ENCODE measurements at places on chromosomes 11 and 22. TPM values are rescaled to one million over a fixed set of nuclear protein-coding genes. Genes with fewer than 3 reads are reported as not detected.

DNA sequence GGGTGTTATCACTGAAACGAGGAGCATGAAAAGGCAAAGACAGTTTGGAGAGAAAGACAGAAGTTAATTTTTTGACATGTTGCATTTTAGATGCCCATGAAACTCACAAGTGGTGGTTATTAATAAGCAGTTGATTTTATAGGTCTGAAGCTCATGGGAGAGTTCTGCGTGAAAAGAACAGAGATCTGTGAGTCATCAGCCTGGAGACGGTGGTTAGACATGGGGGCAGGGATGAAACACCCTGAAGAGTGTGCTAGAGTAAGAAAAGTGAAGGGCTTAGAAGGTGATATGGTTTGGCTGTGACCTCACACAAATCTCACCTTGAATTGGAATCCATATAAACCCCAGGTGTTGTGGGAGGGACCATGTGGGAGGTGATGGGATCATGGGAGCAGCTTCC is 289.1 kb upstream of the ISX start:
- DNase-seq, result no peak

DNA sequence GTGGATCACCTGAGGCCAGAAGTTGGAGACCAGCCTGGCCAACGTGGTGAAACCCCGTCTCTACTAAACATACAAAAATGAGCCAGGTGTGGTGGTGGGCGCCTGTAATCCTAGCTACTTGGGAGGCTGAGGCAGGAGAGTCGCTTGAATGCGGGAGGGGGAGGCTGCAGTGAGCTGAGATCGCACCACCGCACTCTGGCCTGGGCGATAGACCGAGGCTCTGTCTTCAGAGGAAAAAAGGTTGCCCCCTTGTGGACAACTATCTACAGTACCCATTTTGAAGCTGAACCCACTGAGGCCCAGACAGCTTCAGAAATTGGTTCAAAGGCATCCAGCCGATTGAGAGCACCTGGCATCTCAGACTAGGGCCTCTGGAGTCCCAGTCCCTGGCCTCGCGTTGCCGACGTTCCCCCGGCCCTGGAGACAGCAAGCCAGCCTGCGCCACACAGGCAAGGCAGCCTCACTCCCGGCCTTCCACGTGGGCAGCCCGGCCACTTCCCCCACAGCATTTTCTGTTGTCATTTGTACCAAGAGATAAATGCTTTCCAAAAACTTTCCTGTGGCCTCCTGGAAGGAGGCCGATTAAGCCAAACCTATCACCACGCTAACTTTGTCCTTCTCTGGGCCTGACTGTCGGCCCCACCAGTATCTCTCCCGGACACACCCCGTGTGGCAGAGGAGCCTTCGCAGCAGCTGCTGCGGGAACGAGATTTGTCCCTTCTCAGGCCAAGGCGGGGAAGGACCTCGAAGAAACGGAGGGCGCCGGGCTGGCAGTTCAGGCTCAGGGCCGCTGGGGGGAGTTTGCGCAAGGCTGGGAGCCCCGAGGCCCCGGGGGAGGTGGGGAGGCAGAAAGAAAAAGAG is 82.8 kb downstream of the FLI1 start:
- DNase-seq, result peak; percentile 43

DNA sequence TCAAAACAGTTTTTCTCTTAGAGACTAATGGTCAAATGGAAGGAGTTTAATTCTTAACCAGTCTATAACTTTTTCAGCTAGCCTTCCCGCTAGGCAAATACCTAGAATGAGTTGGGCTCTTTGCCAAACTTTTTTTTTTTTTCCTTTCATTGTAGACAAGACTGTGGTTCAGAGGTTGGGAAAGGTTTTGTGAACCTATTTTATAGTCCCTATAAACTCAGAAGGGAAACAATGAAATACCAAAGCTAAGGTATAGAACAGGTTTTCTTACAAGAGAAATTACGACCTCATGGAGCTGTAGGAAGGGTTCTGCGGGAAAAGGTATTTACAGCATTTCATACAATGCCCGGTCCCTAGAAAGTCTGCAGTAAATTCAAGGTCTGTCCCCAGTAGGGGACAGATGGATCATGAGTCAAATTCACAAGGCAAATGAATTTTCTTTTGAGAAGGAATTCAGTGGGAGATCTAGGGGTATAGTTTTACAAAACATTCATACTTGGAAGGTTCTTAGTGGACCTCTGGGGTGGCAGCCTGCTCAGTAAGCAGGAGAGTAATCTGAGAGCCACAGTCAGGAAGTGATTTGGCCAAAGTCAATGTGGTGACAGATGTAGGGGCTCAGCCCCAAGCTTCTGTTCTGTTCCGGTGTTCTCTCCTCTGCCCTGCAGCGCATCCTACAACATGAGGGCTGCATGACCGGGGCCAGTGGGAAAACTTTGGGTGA is 146.8 kb downstream of the DBX1 start:
- DNase-seq, result no peak

DNA sequence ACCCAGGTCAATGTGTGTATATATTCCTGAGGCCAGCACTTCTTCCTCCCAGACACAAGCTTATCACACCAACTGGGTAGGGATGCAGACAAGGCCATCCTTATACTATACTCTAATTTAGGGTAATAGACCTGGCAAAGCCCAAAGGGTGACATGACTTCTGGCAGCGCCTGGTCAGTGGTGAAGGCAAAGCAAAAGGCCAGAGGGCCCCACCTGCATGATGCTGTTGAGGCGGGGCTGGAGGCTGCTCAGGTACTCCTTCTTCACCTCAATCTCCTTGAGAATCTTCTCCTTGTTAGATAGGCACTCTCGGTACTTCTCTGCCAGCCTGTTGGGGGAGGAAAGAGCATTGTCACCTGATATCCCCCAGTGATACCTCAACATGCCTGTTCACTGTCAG is 17.1 kb downstream of the THOC5 start:
- no peak for DNase-seq

DNA sequence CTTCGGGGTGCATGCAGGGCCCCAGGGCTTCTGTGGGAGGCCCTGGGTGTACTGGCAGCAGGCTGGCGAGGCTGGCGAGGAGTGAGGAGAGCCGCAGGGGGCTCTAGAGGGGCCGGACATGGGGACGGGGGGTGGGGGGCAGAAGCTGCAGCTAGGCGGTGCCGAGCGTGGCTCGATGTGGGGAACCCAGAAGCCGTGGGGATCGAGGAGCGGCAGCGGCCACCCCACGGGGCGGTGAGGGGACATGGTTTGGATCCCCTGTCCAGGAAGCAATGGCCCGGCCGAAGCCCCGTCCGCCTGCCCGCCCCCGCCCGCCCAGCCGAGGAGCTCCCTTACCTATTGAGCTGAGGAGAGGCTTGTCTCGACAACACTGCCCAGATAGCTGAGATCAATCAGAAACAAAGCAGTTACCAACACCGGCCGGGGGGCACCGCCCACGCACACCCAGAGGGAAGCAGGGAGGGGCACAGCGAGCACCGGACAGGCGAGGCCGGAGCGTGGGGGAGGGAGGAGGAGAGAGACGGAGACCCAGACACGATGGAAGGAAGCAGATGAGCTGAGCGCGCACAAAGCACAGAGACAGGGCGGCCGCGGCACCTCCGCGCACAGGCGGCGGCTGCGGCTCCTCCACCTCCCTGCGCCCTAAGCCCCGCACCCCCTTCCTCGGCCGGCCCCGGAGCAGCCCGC is 38.7 kb downstream of the IGSF9B start:
- peak; percentile 71 for DNase-seq

DNA sequence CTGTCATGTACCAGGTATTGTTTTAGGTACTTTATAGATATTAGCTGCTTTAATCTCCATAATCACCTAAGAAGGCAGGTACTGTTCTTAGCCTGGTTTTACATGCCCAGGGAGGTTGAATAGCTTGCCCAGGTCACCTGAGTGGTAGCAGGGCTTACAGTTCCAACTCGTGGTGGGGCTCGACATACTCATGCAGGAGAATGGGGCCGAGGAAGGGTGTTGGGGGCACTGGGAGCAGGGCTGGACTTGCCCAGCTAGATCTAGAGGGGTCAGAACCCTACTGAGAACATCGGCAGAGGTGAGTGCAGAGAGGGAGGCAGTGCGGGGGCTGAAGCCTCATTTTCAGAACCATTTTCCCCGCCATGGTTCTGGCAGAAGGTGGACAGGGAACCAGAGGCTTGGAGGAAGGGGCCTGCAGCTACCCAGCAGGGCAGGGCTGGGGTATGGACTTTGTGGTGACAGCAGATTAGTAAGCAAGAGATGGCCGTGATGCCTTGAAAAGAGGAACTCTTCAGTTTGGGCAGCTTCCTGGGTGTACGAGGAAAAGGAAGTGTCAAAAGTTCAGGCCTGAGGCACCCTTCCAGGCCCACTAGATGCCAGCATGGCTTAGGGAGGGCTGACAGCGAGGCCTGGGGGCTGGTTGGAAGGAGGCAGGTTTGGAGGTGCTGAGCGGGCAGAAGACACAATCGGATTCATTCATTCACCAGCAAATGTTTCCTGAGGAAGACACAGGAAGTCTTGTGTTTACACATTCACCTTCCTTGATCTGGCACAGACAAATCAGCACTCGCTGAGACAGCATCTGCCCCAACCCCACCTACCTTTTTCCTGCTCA is 54.7 kb upstream of the LYVE1 start:
- peak; percentile 84 for DNase-seq

GRCh38 chr11:118625036-118625690 is 17.7 kb downstream of the PHLDB1 start:
- no peak for DNase-seq

DNA sequence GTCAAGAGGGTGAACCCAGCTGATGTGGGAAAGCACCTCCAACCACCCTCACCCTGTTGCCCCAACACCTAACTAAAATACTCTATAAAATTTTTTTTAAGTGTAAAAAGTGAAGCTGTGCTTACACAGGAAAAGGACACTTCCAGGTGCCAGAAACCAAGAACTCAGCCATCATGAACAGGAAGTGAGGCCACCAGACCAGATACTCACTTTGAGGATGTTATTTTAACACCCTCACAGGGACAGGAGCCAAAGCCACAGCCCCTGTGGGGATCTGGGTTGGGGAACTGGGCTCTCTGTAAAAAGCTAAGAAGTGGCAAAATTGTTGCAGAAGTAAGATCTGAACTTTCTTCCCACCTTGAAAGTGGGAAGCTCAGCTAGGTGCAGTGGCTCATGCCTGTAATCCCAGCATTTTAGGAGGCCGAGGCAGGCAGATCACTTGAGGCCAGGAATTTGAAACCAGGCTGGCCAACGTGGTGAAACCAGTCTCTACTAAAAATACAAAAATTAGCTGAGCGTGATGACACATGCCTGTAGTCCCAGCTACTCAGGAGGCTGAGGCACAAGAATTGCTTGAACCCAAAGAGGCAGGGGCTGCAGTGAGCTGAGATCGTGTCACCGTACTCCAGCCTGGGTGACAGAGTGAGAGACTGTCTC is 3.8 kb downstream of the RSPH14 start:
- peak; percentile 28 for DNase-seq

GRCh38 chr11:82462608-82463242 is 270.9 kb downstream of the FAM181B start:
- DNase-seq, result no peak

DNA sequence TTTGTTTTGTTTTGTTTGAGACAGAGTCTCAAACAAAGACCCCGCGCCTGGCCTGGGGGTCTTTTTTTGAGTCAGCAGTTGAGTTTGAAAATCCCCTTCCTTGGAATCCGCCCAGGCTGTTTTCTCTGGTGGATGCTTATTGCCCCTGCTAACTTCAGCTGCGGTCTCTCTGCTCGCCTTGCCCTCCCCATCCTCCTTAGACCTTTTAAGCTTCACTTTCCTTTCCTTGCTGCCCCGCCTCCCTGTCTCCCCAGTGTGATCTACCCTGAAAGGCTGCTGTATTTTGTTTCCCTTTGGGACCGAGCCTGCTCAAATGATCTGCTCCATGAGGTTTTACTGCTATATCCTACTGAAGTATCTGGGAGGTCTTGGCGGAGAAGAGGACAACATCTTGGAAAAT is 2.5 kb downstream of the USP18 start:
- no peak for DNase-seq

GRCh38 chr11:130099356-130099755 is 29.7 kb downstream of the APLP2 start:
- no peak for DNase-seq

DNA sequence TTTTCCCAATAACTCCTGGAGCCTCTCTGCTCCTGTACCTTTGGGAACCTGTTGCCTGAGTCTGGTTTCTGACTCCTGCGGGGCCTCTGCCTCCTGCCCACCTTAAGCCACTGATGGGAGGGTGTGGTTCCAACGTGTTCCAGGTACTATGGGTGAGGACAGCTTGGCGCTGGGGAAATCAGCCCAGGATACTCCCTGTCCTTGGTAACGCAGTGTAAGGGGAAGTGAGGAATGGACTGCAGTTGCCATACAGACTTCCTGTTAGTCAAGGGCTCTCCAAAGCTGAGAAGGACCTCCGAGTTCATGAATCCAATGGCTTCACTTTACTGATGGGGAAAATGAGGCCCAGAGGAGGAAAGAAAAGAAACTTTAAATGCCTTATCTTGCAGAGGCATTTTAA is 1.2 kb upstream of the MARK2 start:
- no peak for DNase-seq

DNA sequence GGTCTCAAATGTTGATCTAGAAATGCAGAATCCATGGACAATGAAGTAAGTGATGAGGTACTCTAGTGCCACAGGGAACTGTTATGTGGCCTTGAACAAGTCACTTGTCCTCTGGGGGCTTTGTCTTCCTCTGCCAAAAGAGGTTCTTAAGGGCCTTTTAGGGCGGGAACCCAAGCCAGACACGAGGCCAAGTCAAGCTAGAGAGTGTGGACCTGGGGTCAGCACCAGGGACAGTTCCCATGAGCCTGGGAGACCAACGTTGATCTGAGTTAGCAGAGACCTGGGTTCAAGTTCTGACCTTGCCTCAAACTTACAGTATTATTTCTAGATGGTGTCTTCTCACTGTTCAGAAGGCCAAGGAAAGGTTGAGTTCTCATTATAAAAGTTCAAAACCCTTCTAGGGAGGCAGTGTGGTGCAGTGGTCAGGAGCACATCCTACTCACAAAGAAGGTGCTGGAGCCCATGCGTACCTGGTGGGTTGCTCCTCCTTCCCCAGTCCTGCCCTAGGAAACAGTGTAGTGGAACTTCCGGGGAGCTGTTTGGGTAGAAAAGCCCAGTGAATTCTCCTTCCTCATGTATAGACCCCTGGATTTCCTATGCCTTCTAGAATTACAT is 121.5 kb downstream of the CHST1 start:
- no peak for DNase-seq

DNA sequence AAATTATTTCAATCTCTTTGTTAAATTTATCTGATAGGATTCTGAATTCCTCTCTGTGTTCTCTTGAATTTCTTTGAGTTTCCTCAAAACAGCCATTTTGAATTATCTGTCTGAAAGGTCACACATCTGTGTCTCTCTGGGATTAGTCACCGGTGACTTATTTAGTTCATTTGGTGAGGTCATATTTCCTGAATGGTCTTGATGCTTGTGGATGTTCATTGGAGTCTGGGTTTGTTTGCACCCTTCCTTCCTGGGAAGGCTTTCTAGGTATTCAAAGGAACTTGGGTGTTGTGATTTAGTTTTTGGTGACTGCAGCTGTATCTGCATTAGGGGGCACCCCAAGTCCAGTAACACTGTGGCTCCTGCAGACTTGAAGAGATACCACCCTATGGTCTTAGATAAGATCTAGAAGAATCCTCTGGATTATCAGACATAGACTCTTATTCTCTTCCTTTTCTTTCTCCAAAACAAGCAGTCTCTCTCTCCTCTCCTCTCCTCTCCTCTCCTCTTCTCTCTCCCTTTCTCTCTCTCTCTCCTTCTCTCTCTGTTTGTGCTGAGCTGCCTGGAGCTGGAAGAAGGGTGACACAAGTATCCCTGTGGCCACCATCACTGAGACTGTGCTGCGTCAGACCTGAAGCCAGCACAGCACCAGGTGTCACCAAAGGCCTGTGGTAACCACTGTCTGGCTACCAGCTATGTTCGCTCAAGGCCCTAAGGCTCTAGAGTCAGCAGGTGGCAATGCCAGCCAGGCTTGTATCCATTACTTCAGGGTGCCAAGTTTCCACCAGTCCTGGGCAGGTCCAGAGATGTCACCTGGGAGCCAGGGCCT is 3.3 kb upstream of the HEPN1 start:
- DNase-seq, result no peak

CALCA gene
- polyA plus RNA-seq, result 3.1 TPM

KCNJ1 gene
- polyA plus RNA-seq, result 0.09 TPM

SCGB1C1 gene
- not detected for polyA plus RNA-seq

Measured in left lung (tissue), 14 donors.